ENCODE measurements at places on chromosomes 5 and 9. TPM values are rescaled to one million over a fixed set of nuclear protein-coding genes. Genes with fewer than 3 reads are reported as not detected.

Gene BHMT2
- not detected for total RNA-seq

Gene CHSY3
- not detected for total RNA-seq

Gene TTLL11
- total RNA-seq: 2.3 TPM

Gene PCDHB12
- total RNA-seq: not detected

Gene TMEM232
- total RNA-seq: 1.6 TPM

Gene DNLZ
- total RNA-seq: 28.6 TPM
